ENCODE measurements at places on chromosomes 7 and 10.
A peak's percentile ranks its signal among the peaks of the same experiment; 100 is the strongest.

GRCh38 chr10:86446987-86447386 is 74.6 kb downstream of the WAPL start:
- DNase-seq, result no peak

- DNase-seq, result no peak
These were observed 31.0 kb downstream of the FRMPD2 start for GRCh38 chr10:48243487-48243886.

DNA sequence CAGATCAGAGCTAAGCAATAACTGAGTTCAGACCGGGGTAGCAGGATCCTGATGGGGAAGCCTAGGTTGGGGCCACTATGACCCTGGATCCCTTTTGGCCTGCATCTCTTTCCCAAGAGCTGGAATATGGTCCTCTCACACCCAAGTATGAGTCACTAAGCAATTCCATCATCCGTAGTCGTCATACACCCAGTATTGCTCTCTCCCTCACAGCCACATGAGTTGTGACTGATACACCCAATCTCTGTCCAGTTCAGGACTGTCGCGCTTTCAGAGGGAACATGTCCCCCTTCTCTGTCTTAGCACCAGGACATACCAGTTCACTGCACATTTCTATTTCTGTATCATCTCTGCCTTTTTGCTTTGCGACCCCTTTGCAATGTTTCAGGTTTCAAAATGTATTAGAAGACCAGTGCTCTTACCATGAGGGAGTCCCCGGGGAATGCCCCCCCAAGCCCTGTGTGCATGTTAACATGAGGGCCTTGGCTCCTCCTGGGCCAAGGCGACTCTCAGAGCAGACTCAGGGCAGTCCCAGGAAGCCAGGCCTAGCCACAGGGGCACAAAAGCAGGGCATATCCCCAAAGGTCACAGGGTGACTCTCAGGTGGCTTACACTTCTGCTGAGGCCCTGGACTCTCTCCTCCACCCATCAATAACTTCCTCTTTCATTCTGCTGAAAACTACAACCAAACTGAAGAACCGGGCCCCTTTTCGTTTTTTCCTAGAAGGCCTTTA is 75.3 kb upstream of the SAMD8 start:
- DNase-seq, result no peak

DNA sequence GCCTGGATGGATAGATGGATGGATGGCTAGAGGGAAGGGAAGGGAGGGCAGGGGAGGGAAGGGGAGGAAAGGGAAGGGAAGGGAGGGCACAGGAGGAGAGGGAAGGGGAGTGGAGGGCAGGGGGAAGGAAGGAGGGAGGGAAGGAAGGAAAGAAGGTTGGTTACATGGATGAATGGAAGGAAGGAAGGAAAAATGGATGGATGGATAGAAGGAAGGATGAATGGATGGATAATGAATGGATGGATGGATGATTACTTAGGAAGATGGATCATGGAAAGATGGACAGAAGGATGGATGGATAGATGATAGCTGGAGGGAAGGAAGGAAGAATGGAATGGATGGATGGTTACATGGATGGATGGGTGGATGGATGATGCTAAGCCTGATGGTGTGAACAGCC is 451.7 kb upstream of the FOXK1 start:
- no peak for DNase-seq

GRCh38 chr7:5567790-5568189 is 144.2 kb upstream of the TNRC18 start:
- peak; percentile 42 for DNase-seq

GRCh38 chr7:79528421-79528820 is 75.0 kb upstream of the MAGI2 start:
- no peak for DNase-seq

DNA sequence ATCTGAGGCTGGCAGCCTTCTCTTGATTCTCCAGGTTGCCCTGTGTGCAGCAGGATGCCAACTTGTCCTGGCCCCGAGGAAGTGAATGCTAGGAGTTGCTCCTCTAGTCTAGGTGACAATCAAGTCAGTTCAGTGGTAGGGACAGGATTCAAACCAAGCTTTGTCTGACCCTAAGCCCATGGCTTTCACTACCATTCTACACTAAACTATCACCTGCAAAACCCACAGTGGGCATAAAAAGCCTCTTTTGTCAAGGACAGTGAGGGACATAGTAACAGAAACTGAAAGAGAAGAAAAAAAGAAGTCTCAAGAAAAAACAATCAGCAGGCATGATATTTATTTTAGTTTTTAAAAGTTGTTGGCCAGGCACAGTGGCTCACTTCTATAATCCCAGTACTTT is 33.5 kb downstream of the KCNMA1 start:
- DNase-seq, result no peak

- no peak for DNase-seq
These were observed 11.0 kb upstream of the TNKS2 start for GRCh38 chr10:91787258-91787657.

DNA sequence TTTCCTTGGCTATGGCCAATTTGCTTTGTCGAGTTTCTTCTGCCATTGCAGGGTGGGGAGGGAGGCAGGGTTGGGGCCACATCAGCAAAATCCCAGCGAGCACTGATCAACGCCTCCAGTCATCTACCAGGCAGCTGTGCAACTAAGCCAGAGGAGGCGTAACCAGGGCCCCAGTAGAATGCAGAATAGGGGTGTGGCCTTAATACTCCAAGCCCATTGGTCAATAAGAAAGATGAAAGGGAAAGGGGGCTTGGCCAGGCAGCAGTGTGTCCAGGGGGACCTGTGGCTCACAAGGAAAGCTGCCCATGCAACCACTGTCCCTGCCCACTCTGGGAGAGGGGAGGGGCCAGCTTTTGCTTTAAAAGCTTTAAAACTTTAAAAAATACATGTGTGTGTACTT is 21.5 kb upstream of the GGCT start:
- no peak for DNase-seq

DNA sequence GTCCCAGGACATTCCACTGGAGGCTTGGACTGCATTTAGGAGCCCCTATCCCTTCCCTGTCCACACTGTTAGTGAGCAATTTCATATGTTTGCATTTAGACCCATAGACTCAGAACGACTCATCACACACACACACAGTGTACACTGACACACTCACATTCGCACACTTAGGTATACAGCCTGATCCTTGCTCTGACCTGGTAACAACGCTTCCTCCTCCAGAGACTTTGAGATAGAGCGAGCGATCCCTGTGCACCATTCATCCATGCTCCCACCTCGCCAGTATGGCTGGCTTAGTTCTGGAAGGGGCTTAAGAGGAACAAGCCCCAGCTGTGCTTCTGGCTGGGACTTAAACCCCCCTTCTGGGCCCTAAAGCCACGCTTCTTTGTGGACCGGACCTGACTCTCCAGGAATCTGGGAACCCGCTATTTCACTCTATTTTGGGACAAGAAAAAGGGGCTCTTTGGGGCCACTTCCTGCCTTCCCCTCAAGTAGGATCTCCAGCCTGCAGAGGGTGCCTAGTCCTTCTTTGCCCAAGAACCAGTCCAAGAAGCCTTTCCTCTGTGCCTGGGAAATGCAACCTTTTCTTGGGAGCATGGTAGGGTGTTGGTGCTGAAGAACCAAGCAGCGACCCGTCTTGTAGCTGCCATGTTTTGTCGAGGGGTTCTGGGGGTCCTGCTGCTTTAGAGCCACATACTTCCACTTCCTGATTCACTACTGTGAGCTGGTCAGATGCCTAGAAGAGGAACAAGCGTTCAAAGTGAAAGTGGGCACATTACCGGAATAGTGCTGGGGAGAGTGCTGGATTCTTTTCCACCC is 1.1 kb upstream of the HOXA13 start:
- no peak for DNase-seq

DNA sequence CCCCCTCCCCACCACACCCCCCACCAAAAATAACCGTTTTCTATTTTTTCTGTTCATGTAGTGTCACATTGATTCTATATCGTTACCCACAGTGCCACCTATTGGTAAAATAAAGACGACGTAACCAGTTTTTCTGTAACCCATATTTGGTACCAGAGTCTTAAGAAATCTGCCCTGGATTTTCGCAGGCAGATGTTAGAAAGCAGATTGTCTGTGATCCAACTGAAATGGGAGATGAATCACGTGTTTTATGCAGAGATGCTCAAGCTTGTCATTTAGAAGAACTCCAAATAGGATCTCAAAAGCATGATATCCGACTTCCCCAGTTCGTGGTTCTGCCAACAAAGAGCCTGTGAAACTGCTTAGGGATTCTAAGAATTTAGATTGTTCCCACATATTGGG is 261.1 kb upstream of the CSTF2T start:
- peak; percentile 15 for DNase-seq

GRCh38 chr10:22342421-22342820 is 2.9 kb upstream of the SPAG6 start:
- peak; percentile 49 for DNase-seq

DNA sequence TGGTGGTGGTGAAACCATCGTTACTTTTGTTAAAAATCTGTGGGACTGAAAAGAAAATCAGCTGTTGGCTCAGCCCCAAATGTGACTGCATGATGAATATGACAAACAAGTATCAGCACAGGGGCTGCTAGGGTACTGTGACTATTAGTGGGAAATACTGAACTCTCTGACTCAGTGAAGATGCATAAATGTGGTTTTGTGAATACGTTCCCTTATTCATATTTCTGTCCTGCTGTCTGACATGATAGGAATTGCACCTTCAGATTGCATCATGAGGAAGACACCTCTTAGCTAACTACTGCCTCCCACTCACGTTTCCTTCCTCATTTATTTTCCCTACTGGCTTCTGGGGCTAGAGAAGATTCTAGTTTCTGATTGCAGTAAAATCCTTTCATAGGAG is 1.4 kb downstream of the CLEC5A start:
- no peak for DNase-seq

DNA sequence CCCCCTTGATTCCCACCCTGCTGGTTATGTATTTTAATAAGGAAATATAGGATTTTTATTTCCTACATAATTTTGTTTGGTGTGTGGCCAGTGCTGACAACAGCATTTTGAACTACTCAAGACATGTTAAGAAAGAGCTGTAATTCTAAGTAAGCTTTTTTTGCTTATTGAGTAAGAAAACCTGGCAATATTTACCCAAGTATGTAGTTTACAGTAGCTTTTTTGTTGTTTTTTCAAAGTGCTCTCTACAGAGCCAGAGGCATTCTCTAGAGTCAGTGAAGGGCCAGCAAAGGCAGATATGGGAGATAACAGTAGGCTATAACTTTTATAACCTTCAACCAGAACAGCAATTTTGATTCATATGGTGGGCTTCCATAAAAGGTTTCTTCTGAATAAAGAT is 63.2 kb upstream of the TMEM168 start:
- no peak for DNase-seq

DNA sequence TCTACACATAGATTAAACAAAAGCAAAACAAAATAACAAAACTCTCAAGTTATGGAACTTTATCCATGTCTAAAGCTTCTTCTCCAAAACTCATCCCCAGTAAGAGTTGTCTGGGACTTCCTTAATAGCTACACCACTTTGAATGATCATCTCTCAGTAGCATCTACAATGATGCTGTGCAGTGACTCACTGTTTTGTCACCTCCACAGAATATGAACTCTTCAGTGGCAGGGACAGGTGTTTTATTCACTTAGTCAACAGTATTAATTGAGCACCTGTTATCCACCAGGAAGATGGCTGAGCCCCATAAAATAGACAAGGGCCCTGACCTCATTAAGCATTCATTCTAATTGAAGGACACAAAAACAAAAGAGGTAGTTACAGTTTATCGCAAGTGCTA is 350.7 kb downstream of the ELMO1 start:
- no peak for DNase-seq

GRCh38 chr7:6727663-6728062 is 20.9 kb upstream of the ZNF12 start:
- DNase-seq, result no peak

DNA sequence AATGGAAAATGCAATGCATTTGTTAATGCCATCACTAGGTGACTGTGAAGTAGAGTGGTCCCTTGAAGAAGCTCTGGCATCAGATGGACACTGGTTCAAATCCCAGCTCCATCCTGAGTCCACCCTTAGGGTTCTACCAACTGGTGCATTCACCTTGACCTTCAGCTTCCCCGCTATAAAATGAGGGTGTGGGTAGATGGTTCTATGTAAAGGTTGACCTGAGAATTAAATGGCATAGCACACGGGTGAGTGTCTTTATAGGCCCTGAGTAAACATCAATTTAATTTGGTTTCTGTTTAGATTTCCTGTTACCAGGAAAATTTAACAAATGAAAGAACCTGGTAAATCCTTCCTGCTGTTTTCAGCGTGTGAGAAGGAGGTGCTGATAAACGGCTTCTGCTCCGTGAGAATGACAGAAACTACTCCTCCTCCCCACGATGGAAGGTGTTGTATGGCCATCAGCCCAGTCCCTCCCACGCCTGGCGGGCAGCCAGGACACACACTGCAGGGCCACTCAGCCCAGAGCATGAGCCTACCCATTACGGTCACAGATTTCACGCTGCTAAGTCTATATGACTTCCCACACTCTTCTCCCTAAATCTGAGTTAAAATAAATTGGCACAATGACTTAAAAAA is 210.1 kb downstream of the TNS3 start:
- DNase-seq, result peak; percentile 68

GRCh38 chr7:37421861-37422500 is 26.7 kb downstream of the ELMO1 start:
- DNase-seq, result no peak

DNA sequence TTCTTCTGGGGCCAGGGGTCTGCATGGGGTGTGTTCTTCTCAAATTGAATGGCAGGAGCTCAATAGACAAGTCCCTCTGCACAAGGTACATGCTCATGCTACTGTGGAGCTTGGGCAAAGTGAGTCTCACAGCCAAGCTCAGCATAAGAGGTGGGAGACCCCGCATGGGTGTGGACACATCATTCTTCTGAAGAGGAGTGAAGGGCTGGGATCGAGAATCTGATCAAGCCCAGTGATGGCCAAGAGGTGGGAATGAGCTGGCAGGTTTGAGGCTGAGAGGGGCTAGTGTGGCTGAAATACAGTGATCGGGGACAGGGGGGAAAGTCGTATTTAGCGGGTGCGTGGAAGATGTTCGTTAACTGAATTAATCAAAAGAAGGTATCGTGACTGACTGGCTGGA is 32.6 kb downstream of the CDH23 start:
- DNase-seq, result no peak

DNA sequence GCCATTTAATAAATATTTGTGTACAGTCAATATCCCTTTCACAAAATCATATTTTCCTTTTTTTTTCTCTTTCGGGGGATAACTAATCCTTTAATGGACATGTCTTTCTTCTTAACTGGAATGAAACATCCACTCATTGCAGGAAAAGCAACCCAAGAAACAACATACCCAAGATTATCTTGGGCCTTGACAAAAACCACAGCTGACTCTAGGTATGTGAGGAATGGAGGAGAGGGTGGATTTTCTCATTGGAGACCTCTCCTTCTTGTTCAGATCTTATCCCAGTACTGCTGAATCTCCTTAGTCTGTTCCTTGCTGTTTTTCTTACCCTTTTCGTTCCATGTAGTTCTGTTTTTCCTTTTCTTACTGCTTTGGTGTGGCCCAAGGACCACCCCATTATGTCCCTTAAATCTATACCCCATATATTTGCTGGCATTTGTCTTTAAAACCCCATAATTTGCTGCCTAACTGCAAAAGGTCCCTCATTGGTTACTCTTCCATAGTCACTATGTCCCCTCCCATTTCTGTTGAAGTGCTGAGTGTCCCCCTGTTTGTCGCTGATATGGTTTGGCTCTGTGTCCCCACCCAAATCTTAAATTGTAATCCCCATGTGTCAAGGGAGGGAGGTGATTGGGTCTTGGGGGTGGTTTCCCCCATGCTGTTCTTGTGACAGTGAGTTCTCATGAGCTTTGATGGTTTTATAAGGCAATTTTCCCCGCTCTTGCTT is 6.8 kb upstream of the CDK6 start:
- peak; percentile 56 for DNase-seq

Measured in erythroblast (primary cell).